ENCODE measurements at places on chromosomes 3 and 15. TPM values are rescaled to one million over a fixed set of nuclear protein-coding genes. Genes with fewer than 3 reads are reported as not detected.

DNA sequence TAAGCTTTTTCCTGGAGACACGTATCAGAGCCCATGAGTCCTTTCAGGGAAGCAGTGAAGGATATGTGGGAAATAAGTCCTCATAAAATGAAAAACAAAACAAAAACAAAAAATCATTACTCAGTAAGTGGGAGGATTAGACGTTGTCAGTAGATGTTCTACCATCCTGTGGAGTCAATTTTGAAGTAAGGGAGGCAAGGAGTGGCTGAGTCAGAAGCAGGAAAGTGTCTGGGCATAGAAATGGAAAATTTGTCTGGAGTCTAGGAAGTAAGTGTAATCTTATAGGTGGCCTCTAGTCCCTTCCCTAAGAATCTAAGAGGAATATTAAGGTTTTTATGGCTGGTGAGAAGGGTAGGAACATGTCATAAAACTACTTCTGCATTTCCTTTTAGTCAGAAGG, 339.8 kb upstream of the SEMA6D start:
- no peak for DNase-seq

FANCD2 gene
- 0.08 TPM for polyA plus RNA-seq

DNA sequence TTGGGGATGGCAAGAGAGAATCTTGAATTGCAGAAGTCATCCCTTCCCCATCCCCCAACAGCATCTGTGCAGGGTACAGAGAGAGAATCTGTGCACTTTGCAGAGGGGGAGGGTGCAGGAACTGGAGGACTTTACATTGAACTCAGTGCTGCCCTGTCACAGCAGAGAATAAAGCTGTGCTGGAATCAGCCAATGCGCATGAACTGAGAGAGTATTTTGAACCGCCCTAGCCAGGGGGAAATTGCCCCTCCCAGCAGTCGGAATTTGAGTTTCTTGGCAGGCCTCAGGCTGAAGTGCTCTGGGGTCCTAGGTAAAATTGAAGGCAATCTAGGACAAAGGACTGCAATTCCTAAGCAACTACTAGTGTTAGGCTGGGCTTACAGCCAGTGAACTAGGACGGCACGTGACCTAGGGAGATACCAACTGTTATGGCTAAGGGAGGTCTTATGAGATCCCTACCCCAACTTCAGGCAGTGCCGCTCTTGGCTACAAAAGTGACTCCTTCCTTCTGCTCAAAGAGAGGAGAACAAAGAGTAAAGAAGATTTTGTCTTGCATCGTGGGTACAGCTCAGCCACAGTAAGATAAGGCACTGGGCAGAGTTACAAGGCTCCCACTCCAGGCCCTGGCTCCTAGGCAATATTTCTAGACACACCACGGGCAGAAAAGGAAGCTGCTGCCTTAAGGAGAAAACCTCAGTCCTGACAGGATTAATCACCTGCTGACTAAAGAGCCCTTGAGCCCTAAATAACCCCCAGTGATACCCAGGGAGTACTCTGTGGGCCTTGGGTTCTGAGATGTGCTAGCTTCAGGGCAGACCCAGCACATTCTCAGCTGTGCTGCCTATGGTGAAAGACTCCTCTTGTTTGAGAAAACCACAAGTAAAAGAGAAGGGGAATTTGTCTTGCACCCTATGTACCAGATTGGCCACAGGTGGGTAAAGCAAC, 300.5 kb upstream of the ALCAM start:
- no peak for DNase-seq

DNA sequence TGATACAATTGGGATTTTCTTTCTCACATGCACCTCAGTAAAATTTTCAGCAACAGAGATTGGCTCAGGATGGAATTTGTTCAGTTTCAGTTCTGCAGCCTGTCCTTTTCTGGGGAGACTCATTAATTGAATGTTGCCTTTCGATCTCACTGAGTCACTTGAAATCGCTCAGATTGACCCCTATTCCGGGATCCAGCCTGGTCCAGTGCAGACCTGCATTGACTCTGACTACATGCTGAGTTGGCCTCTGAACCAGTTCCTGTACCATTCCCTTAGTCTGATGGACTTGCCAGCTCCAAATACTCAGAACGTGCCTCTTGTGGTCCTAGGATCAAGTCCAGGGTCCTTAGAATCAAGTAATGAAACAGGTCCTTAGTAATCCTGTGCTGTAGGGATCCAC, 9.4 kb downstream of the IGF1R start:
- DNase-seq: no peak

DNA sequence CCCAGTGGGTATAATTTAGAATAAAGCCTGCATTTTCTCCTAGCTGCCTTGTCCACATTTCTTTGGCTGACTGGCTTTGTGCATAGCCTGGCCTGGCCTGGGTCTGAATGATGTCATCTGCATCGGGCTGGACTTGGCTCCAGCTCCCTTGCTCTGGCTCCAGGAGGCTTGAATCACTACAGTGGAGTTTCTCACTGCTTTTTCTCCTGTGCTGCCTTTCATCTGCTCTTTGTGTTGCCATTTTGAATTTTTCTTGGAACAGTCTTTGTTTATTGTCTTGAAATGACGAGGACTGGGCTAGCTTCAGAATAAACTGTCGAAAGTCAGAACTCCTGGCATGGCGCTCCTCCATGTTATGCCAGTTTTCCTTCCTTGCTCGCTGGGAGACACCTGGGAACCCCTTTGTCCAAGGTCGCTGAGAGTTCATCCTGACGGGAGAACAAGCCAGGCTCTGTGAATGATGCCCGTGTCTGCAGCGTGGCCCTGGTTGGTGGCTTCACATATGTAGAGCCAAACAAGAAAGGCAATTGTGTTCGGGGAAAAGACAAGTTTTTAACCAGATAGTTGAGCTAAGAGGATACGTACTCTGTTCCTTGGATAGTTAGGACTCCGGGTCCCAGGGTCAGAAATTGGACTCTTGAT, 258.9 kb downstream of the PDZRN3 start:
- DNase-seq: peak; percentile 61

GRCh38 chr3:159371961-159372360, 570.1 kb downstream of the MFSD1 start:
- DNase-seq: no peak
